ENCODE measurements at places on chromosomes 7 and 10. TPM values are rescaled to one million over a fixed set of nuclear protein-coding genes. Genes with fewer than 3 reads are reported as not detected.

GRCh38 chr7:15166620-15167019, 264.1 kb upstream of the DGKB start:
- no peak for DNase-seq

- DNase-seq: no peak
These were observed 608.8 kb downstream of the PARD3 start for GRCh38 chr10:34206078-34206934.

DNA sequence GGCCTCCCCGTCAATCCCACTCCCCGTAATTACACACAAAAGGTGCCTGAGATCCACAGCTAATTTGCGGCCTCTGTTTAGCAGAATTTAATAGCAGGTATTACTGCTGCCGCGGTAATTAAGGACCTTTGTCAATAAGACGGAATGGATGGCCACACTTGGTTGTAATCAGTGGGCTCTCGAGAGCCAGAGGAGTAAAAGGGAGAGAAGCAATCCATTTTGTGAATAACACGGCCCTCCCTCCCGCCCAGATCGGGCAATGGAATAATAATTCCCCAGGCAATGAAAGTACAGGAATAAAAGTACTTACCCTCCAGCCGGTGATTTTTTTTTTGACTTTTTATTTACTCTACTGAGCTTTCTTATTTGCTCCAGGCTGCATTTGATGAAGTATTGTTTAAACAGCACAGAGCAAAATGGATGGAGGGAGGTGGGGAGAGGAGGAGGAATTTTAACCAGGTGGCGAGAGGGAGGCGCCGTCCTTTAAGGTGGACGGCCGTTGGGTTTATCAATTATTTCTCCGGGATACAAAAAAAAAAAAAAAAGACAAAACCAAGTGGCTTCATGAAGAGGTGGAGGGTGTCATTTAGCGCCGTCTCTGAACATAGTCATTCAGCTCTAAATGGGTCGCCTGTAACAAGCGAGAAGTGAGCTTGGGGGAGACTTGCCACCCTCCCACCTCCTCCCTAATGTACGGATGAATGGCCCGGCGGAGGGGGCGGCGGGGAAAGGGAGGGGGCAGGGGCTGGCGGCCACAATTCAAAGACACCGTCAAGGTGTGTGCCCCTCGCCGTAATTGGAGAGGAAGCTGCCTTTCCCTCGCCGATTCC, 120.3 kb downstream of the BUB3 start:
- no peak for DNase-seq

- no peak for DNase-seq
These were observed 1227.6 kb downstream of the TYW1 start for GRCh38 chr7:68224041-68224741.

Gene TPK1
- 14.2 TPM for total RNA-seq

Gene ASB10
- total RNA-seq: not detected
